Stimulated activated CD4-positive, alpha-beta T cell treated with anti-CD3 and anti-CD28 coated beads, Interleukin-4, amount 100 ng/mL, for 1 hour (primary cell): ENCODE measurements at places on chromosomes 11 and 22.

DNA sequence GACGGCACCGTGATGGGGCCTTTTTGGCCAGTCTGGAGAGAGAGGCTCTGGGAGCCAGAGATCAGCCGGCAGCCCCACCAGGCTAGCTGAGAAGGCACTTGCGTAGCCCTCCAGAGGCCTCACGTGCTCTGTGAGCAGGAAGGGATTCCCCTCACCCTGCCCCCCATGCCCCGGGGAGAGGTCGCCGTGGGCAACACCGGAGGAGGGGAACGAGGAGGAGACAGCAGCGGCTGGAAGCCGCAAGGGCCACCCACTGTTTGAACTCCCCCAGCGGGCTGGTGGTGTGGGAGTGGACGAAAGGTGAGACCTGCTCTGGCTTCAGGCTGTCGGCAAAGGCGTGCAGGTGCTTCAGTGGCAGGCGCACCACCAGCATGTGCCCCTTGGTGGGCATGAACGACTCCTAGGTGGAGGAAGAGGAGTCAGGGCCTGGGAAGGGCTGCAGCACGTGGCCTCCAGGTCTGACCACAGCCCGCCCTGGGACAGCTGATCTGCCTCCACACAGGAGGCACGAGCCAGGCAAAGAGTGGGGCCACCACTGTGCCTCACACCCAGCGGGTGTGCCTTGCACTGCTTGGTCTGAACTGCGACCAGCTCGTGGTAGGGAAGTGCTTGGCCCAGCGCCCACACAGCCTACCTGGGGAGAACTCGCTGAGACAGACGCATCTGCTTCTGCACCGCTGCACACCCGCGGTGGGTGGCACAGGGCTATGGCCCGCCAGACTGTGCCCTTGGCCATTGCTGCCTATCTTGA lies 99.9 kb downstream of the MED15 start:
- no peak for DNase-seq

DNA sequence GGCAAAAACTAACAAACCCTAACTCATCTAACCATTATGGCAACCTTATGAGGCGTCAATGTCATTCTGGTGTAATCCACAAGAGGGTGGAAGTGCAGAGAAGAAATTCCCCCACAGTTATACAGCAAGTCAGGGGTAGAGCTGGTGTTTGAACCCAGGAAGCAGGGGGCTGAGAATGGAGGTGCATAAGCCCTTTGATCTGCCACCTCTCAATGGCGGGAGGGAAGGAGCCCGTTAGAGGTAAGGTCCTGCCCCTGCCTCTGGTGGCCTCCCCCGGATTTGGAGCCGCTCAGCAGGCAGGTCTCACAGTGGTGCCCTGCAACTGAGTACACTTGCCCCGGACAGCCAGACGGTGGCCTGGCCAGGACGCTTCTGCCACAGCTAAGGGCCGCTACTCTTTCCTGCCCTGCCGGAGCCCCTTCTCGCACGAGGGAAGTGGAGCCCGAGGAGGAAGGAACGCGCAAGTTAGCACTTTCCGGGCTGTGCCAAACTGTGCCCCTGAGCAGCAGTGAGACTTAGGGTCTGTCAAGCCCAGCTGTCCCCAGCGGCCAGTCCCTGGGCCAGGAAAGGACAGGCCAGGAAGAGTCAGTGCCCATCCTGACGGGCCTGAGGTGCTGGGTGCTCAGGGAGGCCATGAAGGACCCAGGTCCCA lies 1.1 kb downstream of the FXYD2 start:
- no peak for DNase-seq

DNA sequence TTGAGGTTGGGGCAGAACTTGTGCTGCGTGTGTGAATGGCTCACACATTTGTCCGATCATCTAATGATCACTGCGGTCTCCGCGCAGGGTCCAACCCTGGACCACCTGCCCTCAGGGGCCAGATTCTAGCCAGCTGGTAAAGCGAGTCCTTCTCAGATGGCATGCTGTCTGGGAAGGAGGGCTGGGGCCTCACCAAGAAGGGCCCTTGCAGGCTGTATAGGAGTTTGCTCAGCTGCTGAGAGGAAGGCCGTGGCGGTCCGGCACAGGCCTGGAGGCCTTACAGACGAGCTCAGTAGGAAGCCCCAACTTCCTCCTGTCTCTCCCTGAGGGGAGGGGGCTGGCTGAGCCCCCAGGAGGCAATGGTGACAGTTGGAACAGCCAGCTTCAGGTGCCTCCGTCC lies 13.7 kb downstream of the PHLDA2 start:
- DNase-seq = no peak

DNA sequence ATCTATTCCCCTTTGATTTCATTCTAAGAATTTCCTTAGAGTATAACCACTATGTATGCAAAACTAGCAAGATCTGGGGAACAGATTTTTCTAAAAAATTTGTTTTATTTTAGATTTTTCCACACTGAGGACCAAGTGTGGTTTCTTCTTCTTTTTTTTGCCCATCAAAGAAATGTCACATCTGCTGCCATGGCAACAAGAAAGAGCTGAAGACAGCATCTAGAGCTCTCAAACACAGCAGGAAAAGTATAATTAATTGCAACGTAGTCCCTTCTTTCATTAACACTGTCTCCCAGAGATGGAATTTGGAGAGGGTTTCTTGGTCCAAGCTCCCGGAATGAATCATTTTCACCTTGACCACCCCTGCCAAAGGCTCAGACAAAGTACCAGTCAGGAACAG lies 256.7 kb upstream of the CCDC90B start:
- DNase-seq = no peak
